ENCODE measurements at places on chromosomes 4 and X.

- DNase-seq, result no peak
Observed at GRCh38 chrX:13074297-13075262, 30.2 kb upstream of the FAM9C start.

GRCh38 chrX:11117745-11118144 lies 6.6 kb downstream of the HCCS start:
- DNase-seq, result no peak

GRCh38 chr4:180669680-180670079 lies 1573.5 kb upstream of the TENM3 start:
- no peak for DNase-seq

- no peak for DNase-seq
Observed at GRCh38 chrX:50471390-50471789, 765 bp upstream of the DGKK start.

GRCh38 chr4:139642364-139642763 lies 23.3 kb upstream of the MGST2 start:
- no peak for DNase-seq

DNA sequence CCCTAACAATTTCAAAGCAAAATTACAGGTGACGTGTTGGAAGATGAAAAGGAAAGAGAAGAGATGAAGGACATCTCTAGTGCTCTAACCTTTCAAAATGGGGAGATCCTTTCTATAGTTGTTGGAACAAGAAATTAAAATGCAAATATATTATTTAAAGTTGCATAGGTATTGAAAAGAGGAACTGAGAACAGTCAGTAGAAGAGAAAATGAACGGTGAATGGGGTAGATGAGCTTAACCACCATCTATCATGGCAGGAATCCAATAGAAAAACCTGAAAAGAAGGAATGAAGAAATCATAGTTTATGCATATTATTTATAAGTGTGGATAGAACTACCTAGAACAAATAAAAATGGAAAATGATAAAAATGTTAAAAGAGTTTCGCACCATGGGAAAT lies 42.0 kb downstream of the ANXA5 start:
- no peak for DNase-seq

DNA sequence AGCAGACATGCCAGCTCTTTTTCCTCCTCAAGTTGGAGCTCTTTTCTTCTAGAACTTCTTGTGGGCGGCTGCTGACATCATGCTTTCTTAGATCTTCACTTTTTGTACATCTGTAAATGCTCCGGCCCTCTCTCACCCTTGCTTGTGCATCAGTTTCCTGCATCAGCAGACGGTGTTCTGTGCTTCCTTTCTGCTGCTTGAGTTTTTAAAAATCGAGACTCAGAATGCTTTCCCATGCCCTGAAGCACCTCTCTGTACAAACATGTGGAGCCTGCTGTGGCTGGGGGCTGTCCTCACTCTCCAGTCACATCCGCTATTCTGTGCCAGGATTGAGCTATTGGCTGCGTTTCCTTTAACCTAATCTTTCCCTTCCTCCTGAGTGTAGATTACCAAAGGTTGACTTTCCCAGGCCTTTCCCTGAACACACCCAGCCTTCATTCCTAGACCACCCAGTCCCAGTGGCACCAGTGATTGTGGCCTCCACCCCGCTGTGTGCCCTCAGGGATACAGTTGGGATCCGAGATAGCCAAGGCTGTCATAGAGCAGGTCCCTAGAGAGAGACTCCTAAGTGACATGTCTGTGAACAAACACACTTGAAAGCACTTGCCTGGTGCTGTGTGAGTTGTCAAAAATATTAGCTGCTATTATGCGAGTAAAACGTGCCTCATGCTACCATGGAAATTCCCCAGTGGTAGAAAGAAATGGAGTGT lies 41.9 kb downstream of the TNIP2 start:
- no peak for DNase-seq

- DNase-seq, result no peak
Observed at GRCh38 chr4:60173103-60173502, 1027.0 kb upstream of the ADGRL3 start.

DNA sequence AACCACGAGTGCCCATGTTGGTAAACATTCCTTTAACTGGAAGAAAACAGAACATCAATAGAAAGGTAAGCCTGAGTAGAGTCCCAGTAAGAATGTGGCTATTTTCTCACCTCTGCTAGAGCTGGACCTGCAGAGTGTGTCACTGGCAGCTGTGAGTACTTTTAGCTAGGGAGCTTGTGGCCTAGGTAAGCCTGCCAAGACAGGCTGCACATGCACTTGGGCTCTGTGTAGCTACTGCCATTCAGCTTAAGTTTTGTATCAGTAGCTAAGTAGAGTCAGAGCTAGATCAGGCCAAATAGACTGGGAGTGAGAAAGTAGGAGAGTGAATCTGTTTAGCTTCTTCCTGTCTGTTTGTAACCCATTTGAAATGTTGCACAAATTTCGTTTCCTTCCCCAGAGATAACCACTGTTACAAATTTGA lies 35.3 kb downstream of the RBPJ start:
- no peak for DNase-seq

DNA sequence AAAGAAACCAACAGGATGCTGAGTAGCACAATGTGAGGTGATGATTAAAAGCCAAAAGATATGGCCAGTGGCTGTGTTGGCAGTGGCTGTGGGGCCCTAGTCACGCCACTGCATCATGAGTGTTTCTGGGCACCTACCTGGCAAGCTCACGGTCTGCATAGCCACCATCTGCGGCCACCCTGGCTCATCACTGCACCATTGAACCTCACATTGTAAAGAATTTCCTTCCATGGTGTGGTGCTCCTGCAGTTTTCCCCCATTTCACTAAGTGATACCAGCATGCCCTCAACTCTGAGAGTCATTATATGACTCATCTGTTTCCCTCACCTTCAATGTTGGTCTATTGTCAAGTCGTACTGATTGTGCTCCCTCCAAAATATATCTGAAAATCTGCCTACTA lies 45.5 kb upstream of the CLNK start:
- DNase-seq, result no peak

DNA sequence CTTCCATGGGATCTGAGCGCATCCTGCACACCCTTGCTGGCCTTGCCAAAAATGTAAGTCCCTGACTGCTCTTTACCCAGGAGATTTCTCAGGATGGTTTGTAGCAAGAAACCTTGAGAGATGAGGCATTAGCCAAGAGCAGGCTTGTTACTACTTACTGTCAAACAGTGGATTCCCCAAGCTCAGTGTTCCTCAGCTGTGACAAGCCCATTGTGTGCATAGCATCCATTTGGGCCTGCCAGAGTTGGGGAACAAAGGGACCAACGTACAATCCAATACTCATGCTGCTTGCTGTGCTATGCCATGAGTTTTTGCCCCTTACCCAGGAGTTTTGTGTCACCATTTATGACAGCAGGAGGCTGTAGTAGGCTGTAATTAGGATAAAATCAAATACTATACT lies 267.6 kb downstream of the TENM3 start:
- DNase-seq, result no peak

DNA sequence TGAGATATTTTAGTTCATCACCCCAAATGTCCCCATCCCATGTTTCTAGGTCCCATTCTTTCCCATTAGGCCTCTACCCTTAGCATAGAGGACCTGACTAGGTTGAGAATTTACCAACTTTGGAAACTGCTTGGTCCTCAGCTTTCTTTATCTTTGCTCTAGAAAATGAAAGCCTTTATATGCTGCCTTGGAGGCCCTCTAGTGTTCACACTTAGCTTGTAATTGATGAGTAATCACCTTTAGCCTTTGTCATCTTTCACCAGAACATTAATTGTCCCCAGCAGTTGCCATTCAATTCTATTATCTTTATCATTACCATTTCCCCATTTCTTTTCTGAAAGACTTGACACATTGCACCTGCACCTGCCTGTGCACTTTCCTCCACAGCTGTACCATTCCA lies 589.2 kb upstream of the NR3C2 start:
- DNase-seq, result no peak

DNA sequence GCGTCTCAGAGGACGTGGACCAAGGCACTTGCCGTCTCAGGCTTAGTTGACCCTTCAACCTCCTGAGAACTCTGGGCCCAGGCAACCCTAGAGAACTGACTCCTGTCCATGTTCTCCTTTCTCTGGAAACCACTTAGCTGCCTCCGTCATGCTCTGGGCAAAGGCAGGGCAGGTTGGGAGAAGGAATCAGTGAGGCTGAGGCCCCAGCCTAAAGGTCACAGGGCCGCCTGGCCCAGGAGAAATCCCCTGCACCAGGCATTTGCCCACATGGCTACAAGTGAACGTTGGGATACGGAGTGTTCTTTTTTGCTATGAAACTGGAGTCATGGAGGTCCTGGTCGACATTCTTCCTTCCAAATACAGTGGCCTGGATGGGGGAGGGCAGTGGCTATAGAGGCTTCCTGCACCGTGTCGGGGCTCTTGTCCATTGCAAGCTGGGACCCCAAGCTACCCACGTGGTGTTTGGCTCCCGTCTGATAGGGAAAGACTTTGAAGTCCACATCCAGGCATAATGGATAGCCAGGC lies 76.0 kb downstream of the CRMP1 start:
- DNase-seq, result no peak

- DNase-seq, result no peak
Observed at GRCh38 chrX:134712272-134712671, 54.0 kb upstream of the PLAC1 start.

DNA sequence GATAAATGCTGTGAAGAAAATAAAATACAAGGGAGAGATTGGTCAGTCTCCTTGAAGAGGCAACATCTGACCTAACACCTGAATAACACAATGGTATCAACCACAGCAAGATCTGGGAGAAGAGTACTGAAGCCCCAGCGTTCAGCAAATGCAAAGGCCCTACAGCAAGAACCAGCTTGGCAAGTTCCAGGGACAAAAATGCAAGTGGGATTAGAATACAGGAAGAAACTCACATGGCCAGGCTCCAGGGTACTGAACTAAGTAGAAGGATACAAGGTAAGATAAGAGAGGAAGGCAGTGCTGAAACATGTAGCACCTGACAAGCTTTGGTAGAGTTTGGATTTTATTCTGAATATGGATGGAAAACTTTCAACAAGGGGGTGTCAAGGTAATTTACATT lies 3.6 kb downstream of the SMIM14 start:
- no peak for DNase-seq
